Stimulated activated CD4-positive, alpha-beta T cell treated with anti-CD3 and anti-CD28 coated beads, Interleukin-1b, Interleukin-23, amount 100 ng/mL, for 24 hours (primary cell): ENCODE measurements at places on chromosomes 6 and 20.

DNA sequence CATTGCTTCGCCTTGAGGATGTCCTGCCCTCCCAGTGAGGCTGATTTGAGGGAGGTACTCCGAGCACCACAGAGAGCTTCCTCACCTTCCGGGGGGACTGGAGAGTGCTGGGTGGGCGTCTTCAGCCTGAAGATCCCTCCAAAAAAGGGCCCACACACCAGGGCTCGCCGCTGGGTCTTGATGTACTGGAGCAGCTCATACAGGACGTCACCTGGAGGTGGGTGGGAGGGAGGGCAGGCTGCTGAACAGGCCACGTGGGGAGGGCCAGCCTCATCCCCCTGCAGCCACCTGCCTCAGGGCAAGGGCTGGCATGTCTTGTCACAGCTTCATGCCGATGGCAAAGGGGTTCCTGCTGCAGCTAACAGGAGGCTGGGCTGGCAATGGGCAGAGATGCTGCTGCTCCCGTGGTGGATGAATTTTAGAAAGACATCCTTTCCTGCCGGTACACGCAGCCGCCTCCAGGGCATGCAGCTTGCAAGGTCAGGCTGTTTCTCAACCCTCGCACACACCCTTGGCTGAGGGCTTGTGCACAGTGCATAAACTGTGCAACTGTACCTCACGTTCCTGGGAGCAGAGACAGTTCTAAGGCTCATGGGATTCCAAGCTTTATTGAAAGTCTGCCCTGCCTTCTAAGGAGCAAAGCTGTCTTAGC, 14.0 kb downstream of the ETV7 start:
- no peak for DNase-seq

- DNase-seq = peak; percentile 89
These were observed at the start of gene ABT1 for GRCh38 chr6:26596579-26597388. Gene ABT1, plus strand, starts transcription at chr6:26596953. Its CDS starts 30 bp downstream, at chr6:26596983.

- DNase-seq = no peak
These were observed 531 bp upstream of the CCN2 start for GRCh38 chr6:131951576-131952230.

DNA sequence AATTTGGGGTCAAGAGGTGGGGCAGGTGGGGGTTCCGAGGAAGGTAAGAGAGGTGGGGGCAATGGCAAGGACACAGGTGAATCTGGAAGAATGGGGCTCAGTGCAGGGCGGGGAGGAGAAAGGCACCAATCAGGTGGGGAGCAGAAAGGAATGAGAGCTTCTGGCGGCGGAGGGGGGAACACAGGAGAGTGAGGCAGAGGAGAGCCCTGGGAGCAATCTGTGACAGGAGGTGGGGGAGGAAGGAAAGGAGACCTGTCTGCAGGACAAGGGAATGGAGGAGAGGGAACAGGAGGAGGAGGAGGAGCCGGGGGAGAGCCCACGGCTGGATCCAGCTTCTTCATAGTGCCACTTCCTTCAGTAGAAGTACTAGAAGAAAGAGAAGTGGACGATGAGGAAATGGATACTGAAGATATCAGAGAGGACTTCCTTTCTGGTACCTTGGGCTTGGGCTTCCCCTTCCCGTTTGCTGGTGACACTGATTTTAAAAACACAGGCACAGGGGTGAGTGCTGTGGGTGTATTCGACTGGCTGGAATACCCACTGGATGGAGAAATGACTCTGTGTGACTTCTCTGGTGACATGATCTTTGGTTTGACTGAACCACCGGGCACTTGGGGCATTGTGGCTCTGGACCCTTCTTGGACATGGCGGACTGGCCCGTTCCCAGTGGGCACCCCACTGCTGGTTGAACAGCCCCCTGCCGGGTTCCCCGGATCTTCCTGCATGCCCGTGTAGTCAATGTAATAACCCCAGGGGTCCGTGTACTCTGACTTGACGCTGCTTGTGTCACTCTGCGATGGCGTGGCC, 27.4 kb downstream of the HEBP2 start:
- DNase-seq = no peak

DNA sequence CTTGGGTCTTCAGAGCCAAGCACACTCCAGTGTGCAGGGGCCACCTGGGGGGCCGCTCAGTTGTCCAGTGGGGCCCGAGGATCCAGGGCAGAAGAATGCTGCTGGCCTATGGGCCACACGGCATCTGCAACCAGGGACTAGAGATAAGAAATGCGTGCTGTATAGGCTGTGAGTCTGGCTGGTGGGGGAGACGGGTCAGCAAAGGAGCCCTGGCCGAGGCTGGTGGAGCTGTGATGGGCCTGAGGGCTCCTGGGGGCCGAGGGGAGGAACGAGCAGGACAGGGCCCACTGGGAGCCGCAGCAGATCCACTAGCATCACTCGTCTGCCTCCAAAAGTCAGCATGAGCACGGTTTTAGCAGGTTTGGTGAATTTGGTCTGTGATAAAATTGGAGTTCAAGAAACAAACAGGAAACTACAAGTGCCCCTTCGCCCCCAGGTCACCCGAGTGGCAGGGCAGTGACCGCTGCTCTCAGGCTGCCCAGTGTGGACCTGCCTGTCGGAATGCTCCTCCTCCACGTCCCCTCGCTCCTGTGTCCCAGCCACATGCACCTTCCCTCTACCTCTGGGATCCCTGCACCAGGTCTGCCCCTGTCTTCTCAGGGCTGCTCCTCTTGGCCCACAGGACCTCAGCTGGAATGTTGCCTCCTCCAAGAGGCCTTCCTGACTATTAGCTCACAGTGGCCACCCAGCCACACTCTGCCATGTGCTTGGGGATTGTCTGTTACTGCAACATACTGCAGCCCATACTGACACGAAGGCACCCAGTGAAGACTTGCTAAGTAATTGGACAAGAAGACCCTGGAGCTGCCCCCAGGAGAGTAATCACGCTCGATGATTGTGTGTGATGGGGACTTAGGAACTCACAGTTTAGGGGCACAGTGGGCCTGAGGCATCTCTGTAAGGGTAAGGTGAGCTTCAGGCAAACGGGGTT, 10.9 kb downstream of the ACSS1 start:
- no peak for DNase-seq
